ENCODE measurements at places on chromosomes 1 and 21. TPM values are rescaled to one million over a fixed set of nuclear protein-coding genes. Genes with fewer than 3 reads are reported as not detected.

Gene REN
- total RNA-seq = not detected

Gene MED8
- total RNA-seq = 35.1 TPM

Gene RHCE
- total RNA-seq = not detected

- no peak for DNase-seq
These were observed 188.9 kb upstream of the MAP1LC3C start for GRCh38 chr1:242187816-242188215.

DNA sequence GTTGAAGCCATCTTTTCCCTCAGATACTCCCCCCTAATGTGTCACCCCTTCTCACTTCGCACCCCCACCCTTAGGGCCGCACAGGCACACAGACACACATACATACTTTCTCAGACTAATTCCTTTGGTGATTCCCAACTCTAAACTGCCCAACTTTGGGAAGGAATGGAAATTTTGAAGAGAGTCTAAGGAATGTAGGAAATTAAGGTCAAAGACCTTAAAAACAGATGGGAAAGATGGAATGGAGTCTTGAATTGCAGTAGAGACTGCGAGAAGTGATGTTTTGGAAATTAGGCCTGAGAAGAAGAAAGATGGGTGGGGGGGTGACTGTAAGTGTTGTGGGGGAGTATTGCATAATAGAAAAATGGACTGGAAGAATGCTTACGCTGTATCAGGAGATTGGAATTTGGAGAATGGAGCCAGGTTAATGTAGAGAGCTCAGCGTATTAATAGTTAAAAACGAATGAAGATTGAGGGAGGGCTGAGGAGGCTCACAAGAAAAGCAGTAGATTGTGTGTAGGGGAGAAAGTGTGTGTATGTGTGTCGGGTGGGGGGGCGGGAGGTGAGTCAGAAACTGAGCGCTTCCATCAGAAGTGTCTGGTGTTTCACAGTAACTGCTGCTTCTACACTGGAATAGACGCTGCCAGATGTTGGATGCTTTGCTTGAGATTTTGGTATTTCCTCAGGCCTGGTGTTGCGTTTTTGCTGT is 1.7 kb downstream of the PIP5K1A start:
- no peak for DNase-seq

DNA sequence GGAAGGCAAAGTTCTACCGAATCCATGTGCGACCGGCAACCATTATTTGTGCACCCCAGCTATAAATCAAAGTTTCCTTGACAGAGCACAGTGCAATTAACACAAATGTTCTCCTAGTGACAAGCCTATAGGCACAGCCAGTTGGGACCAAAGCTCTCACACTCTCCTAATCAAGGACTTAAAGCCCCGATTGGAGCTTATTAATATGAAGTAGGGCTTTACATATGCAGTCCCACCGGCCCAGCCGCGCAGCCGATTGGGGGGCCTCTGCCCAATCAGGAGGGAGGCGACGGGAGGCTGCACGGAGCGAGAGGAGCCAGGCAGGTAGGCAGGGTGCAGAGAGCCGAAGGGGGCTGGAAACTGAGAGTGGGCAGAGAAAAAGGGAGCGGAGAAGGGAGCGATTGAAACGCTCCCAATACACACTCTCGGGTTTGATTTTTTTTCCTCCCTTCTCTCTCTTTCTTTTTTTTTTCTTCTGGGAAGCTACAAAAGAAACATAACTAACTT is at the start of gene ESRRG:
TSS of gene ESRRG (minus strand) at position 156 of the 507 bp plus-strand sequence. CDS start at position 26, 130 bp downstream.
- no peak for DNase-seq

DNA sequence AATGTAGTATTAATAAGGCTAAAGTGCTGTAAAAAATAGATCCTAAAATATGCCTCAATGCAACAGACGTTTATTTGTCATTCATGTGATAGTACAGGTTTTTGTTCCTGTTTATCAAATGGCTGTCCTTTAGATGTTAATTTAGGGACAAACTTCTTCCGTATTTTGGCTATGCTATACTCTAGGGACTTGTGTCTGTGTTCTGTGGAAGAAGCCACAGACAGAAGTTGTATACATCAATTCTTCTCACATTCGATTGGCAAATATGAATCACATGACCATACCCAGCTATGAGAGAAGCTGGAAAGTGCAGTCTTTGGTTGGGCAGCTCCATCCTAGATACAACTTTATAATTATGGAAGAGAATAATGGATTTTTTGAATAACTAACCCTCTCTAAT is 232.7 kb upstream of the SNX7 start:
- no peak for DNase-seq

DNA sequence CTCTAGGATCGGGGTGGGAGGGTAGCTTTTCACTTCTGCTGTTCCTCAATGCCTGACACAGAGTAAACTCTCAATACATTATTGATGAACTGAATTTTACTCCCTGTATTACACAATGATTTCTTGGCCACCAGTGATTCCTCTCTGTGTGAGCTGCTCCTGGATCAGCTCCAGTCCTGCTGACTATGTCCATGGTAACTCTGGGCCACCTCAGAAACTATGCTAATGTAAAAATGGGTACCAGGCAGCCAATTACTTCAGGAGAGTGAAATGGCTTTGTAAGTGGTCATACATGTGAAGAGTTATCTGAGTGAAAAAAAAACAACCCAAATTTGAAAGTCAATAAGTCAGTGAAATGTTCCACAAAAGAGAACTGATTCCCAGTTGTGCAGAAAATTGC is 311.0 kb downstream of the KCNH1 start:
- DNase-seq = no peak

Gene MAP1LC3C
- total RNA-seq = not detected

- DNase-seq = no peak
These were observed 9.5 kb downstream of the DPT start for GRCh38 chr1:168719306-168720111.

Gene CA14
- not detected for total RNA-seq

DNA sequence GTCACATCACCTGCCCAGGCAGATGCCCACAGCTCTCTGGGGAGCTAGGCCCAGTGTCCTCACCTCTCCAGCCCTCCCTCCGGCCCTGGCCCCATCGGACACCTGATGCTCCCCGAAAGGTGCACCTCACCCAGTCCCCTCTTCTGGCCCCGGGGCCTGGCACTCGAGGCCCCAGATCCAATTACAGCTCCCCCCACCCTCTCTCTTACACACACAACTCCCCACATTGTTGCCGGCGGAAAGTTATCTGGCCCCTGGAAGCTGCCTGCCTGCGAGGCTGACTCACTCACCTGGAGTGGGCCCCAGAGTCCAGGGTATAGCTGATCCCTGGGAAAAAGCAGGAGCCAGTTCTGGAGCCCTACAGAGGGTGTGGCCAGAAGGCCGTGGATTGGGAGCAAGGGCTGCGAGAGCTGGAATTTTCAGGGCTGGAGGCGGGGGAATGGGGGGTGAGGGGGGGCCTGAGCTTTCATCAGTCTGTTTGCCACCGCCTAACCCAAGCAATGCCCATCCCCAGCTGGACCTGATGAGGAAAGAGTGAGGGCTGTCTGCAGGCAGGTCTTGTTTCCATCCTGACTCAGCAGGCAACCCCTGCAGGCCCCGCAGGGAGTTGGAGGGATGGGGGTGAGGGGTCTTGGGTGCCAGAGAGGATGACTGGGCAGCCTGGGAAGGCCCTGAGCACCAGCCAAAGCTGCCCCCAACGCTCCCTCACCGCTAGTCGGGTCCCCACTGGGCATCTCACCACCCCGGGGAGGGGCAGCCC is 948 bp downstream of the FBXO2 start:
- no peak for DNase-seq

GRCh38 chr1:110347182-110347893 is 8.2 kb downstream of the RBM15 start:
- DNase-seq = no peak

GRCh38 chr1:235442788-235443429 is 61.3 kb downstream of the B3GALNT2 start:
- DNase-seq = no peak

DNA sequence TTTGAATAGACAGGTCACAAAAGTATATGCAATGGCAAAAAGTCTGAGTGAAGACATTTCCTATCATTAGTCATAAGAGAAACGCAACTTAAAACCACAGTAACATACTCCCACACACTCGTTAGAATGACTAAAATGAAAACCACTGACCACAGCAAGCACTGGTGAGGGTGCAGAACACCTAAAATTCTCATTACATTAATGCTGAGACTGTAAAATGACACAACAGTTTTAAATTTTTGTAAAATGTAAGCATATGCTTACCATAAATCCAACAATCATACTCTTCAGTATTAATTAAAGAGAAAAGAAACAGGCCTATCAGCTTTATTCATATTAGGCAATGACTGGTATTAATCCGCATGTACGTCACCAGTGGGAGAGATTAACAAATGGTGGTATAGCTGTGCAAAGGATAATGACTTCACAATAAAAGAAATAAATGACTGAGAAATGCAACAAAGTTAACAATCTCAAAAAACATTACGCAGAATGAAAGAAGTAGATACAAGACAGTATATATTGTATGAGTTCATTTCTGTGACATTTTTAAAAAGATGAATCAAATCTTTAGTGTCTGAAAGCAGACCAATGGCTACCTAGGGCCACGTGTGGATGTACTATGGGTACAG is 253.5 kb downstream of the AKT3 start:
- peak; percentile 65 for DNase-seq

DNA sequence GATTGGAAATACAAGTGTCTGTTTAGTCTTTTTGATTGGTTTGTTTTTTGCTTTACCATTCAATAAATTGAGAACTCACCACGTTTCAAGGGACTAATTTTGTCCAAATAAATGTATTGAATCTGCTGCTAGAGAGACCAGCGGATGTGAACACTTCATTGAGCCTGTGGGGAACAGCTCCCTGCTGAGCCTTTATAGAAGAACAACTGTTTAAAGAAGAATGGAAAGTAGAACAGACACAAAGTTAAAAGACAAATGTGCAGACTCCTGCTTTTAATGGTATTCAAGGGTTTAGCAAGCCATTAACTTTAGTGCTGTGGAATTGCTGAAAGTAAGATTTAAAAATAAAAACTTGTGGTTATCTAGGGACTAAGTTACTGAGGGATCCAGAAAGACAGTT is 817.7 kb upstream of the B3GALT2 start:
- no peak for DNase-seq

Gene HOOK1
- total RNA-seq = 6.2 TPM

GRCh38 chr1:47996406-47997226 is 569 bp downstream of the TRABD2B start:
- no peak for DNase-seq

- DNase-seq = no peak
These were observed 308.0 kb downstream of the HMCN1 start for GRCh38 chr1:186042230-186042629.

Gene FAM151A
- total RNA-seq = not detected

DNA sequence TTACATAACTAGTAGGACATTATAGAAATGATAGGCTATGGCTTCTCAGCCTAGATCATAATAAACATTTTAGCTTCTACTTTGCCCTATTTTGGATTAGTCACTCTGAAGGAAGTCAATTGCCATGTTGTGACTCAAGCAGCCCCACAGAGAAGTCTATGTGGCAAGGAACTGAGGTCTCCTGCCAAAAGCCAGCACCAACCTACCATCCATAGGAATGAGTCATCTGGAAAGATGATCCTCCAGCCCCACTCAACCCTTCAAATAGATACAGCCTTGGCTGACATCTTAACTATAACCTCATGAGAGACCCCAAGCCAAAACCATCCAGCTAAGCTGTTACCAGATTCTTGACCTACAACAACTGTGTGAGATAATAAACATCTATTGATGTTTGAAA is 76.3 kb upstream of the BEND5 start:
- no peak for DNase-seq

DNA sequence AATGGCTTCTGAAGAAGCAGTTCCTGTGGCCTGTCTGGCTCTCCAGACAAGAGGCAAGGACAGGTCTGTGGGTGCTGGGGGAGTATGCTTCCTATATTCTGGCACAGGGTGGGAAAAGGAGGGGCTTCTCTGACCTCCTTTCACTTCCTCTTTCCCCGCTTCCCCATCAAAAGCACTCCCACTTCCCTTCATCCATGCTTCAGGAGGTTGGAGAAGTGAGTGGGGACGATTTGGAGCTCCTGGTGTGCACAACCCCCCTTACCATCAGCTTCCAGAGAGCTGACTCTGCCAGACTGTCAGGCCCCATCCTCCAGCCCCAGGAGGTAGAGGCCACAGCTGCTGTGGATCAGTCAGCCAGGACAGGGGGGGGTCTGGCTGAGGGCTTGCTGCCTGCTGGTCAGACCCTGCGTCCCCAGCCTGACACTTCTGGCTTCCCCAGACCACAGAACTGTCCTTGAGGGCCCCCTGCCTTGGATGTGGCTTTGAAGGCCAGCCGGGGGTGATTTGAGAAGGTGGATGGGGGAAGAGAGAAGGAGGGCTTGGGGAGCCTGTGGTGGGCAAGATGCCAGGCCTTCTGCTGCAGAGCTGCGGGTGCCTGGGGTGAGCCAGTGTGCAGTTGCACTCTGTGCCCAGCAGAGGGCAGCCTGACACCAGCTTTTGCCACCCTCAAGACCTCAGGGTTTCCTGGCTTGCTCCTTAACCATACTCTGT is 21.5 kb upstream of the TMEM222 start:
- DNase-seq = peak; percentile 79

Gene UTS2
- not detected for total RNA-seq

Gene CRYBG2
- 7.6 TPM for total RNA-seq

Gene CYP4A22
- not detected for total RNA-seq

Gene TNFRSF8
- 0.95 TPM for total RNA-seq

Gene CFHR1
- not detected for total RNA-seq

GRCh38 chr21:39204134-39204533 is 20.9 kb upstream of the PSMG1 start:
- DNase-seq = no peak

- no peak for DNase-seq
These were observed 491.9 kb downstream of the SIPA1L2 start for GRCh38 chr1:232138044-232138443.

- no peak for DNase-seq
These were observed 281.4 kb downstream of the GRIK1 start for GRCh38 chr21:29658177-29658933.

GRCh38 chr1:25503551-25504426 is 39.6 kb upstream of the LDLRAP1 start:
- DNase-seq = peak; percentile 72

DNA sequence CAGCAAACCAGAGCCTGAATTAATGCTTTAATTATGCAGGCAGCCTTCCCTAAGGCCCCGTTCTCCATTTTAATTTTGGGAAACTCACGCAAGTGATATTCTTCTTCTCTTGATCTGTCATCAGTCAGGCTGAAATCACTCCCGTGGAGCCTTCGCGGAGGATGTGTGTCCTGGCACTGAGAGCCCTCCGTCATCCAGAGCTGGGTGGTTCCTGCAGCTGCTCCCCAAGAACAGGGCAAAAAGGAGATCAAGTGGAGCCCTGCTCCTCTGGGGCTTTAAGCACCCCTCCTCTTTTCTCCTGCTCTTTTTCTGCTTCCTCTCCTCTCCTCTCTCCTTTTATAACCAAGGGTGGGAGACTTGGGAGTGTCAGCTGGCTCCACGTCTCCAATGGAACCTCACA is 133.2 kb upstream of the CACNA1E start:
- no peak for DNase-seq

GRCh38 chr1:93703643-93704042 is 22.0 kb upstream of the BCAR3 start:
- no peak for DNase-seq
